SK-MEL-5 (cell line): ENCODE measurements at places on chromosomes 11 and 22. TPM values are rescaled to one million over a fixed set of nuclear protein-coding genes. Genes with fewer than 3 reads are reported as not detected.
A peak's percentile ranks its signal among the peaks of the same experiment; 100 is the strongest.

- DNase-seq, result peak; percentile 28
Observed at GRCh38 chr11:27166130-27166529, 125.5 kb downstream of the BBOX1 start.

DNA sequence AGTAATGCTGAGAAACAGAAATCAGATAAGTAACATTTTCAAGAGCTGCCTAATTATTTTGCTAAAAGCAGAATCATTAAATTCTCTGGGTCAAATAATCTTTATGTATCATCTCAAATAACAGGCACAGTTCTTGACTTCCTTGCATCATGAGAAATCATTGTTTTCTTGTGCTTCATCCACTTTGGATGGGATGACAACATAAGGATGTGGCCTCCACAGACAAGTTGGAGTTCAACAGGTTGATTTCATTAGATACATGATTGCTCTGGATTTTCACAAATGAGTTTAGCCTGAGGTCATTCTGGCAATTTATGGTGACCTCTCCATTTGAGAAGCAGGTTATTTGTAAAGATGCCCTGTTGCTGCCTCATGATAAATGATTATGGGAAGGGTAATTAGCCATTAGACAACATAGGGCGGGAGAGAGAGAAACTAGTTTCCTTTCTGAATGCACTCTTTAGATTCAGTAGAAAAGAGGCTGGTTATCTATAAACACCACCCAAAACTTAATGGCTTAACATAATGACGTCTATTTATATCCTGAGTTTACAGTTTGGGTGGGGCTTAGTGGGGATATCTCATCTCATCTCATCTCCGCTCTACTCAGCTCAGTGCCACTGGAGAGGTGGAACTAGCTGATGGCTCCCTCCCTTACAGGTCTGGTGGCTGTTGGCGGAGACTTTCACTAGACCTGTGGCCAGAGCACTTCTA is 35.0 kb upstream of the ADORA2A start:
- DNase-seq, result no peak

DNA sequence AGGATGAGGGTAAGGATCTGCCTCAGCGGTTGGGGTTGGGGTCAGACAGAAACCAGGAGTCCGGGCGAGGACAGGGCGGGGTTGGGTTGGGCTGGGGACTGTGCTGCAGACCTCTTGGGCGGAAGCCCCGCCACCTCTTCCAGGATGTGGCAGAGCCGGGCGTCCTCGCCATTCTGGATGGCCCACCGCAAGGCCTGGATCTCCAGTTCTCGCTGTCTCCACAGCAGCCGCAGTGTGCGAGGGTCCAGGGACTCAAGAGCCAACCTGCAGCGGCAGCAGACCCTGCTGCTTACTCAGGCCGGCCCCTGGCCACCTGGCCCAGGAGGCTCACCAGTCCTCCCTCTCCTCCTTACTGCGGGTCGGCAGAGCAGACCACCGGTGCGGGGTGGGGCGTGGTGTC is 2.0 kb downstream of the LMNTD2 start:
- no peak for DNase-seq

DNA sequence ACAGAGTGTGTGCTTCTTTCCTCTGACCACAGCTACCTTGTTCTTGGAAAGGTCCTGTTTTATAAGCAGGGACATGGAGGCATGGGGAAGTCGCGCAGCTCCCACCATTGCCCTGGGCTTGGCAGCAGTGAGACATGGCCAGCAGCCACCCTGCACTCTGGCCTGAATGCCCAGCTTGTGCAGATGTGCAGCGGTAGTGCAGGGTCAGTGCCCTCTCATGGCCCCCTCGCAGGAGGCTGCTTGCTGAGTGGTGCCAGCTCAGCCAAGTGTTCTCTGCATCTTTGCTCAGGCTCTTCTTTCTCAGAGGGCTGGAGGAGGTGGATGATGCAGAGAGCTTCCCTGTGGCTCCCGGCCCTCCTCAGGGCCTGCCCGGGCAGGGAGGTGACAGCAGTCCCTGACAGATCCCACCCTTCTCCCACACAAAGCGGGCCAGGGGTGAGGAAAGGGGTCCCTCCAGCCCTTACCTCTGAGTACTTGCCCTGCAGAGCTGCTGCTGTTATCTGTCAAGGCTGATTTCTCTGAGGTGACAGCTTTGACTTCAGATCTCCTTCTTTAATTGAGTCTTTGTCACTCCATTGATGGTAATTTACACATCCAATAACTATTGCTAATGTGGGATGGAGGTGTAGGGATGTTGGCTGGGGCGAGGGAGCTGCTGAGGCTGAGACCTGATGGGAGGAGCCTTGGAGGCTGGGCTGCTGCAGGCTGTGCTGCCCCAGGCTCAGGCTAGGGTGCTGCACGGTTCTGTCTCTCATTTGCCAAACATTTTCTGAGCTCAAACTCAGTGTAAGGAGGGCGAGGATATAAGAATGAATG is 47.4 kb upstream of the B3GAT1 start:
- no peak for DNase-seq

- DNase-seq, result peak; percentile 90
Observed at GRCh38 chr22:46604306-46604690, 15.9 kb upstream of the GRAMD4 start.

The LYVE1 gene
- total RNA-seq, result not detected in 2 replicates
